AG08395 (cell line): ENCODE measurements at places on chromosomes 1 and 21.

GRCh38 chr1:29258189-29258975, 22.1 kb downstream of the PTPRU start:
- no peak for DNase-seq

DNA sequence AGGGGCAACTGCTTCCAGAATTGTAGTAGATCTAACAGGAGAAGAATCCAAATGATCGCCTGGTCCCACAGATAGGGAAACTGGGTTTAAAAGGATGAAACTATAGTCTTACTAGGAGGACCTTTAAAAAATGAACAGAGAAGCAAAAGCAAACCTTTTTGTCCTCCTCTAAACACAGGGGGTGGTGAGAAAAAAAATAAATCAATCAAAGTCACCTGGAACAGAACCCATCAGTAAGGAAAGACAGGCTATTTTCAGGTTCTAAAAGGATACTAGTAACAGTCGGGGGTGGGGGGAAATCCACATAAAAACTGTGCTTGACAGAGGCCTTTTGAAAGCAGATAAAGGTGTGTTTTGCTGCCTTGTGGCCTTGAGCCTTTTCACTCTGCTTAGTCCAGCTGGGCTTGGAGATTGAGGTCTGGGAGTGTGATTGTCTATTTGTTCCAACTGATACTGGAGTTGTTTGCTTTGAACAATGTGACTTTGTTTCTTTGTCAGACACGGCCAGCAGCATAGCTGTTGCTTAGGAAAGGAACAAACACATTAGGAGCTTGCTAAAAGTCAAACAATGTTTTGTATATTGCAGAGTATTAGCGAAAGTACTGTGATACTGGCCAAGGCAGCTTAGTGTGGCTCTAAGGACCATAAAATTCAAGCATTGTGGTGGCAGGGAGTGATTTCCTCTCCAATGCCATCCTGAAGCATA, 141.1 kb upstream of the IRF2BP2 start:
- no peak for DNase-seq

DNA sequence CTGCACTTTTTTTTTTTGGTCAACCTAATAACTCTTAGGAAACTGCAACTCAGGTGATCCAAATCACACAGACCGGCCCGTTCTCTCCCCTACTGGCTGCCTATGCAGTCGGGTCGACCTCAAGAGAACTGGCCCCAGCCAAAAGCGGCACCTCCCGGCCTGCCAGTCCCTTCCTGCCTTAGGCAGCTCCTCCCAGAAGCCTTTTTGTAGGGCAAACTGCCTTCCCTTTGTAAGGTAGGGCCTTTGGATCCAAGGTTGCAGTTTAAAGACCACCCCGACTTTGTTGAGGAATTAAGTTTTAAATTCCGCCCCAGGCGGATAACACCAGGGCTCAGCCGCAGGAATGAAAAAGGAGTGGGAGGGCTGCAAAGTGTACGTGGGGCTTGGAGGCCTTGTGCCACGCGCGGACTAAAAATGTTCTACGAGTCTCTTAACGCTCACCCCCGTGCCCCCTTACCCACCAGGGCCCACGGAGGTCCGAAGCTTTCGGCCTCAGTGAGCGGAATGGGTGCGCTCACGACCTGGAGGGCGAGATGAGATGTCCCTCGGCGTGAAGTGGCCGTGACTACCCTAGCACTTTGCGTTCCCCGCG, 642 bp upstream of the ST3GAL3 start:
- no peak for DNase-seq

GRCh38 chr21:45380566-45380965, 24.4 kb upstream of the COL18A1 start:
- DNase-seq, result no peak

DNA sequence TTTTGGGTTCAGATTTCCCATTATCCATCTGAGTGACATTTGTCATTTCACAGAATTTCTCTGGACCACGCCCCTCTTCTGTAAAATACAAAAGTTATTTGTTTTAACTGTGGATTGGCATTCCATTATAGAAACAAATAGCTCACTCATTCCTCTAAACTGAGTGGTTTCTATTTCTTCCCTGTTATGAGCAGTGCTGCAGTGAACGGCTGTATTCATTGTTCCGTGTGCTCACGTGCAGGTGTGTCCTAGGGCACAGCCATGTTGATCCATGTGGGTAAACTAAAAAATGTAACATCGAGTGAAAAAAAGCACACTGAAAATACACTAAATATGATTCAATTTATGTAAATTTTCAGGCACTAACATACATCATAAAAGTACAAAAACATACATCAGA, 27.0 kb upstream of the IL12RB2 start:
- DNase-seq, result no peak

- DNase-seq, result no peak
Observed at GRCh38 chr21:32141318-32141633, 137.6 kb downstream of the MIS18A start.

DNA sequence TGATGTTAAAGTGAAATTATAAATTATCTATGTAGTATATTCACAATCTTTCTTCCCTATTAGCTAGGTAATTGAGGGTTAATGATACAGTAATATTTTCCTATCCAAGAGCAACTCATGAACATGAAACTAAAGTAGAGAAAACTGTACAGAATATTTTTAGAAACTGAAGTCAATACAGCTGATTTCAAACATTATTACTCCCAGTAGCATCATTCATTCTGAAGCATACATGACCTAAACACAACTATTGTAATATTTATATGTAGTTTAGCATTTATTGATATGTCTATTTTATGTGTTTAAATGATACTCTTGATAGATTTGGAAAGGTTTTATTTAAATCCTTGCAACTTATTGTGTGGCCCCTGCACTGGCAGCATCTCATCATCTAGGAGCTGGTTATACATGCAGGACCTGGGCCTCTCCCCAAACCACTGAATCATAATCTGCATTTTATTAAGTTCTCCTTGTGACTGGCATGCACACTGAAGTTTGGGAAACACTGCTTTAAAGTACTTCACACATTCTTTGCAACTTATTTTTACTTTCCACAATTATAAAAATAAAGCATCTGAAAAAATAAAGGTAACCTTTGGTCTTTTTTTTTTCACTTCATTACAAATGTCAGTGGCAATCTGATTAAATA, 199.9 kb downstream of the LRRC40 start:
- no peak for DNase-seq

- no peak for DNase-seq
Observed at GRCh38 chr1:157043685-157044084, 1.9 kb downstream of the ARHGEF11 start.

DNA sequence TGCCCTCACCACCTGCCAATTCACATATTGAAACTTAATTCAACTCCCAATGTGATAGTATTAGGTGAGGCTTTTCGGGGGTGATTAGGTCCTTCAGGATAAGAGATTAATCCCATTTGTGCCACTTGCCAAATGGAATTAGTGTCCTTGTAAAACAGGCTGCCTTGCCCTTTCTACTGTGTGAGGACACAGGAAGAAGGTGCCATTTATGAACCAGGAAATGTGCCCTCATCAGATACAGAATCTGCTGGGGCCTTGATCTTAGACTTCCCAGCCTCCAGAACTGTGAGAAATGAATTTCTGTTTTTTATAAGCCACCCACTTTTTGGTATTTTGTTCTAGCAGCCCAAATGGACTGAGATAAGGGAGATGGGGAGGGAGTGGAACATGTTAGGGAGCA, 39.1 kb upstream of the AGL start:
- DNase-seq, result no peak

- DNase-seq, result no peak
Observed at GRCh38 chr1:19569786-19570185, 74.3 kb upstream of the NBL1 start.
